NCI-H1436 (cell line): ENCODE measurements at places on chromosomes 2 and 18.

DNA sequence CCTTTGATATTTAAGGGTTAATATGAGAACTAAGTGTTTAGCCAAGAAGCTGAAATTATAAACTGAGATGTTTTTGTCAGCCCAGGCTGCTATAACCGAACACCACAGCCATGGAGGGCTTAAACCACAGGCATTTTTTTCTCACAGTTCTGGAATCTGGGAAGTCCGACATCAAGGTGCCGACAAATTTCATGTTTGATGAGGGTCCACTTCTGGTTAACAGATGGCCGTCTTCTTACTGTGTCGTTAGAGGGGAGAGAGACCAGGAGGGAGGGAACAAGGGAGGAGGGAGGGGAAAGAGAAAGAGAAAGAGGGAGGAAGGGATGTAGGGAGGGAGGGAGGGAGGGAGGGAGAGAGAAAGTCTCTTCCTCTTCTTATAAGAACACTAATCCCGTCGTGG is 6.5 kb upstream of the CNDP2 start:
- DNase-seq: no peak

- DNase-seq: no peak
Measured at GRCh38 chr18:25830787-25831186, 259.6 kb downstream of the SS18 start.

GRCh38 chr2:50402654-50402960 is 629.3 kb downstream of the NRXN1 start:
- no peak for DNase-seq

DNA sequence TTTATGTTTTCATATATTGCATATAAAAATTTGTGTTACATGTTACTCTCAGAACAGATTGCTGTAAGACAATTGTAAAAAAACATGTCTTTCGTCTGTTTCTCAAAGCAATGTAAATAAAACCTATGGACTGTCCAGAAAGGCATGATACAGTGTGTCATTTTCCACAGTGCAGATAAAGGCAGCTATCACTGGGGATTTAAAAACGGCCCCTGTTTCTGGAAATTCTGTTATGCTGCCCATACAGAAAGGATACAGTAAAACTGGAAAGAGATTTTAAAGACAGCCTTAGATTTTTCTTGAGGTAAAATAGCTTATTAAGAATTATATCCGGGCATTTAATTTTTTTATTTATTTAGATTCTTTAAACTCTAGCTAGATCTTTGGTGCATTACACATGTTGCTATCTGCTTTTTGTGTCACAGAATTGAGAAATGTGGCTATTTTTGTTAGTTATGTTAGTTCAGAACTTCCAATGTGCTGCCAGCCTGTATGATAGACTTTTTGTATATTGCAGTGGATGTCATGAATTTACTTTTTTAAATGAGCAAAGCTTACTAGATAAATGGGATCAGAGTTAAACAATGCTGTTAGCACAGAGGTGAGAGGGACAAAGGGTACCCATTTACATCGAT is 859 bp upstream of the INO80D start:
- no peak for DNase-seq

DNA sequence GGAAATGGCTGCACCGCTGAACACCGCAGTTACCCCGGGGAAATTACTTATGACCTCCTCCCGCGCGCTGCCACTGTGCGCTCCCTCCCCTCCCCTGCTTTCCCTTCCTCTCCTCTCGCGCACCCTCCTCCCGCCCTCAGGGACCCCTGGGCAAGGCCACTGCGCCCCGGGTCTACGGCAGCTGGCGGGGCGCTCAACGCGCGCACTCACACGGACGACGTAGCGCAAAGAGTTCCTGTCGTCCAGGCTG is 7.9 kb downstream of the ALPP start:
- no peak for DNase-seq

GRCh38 chr18:44973282-44973681 is 292.6 kb downstream of the SETBP1 start:
- DNase-seq: no peak

GRCh38 chr2:23624378-23624777 is 239.4 kb downstream of the KLHL29 start:
- DNase-seq: no peak

DNA sequence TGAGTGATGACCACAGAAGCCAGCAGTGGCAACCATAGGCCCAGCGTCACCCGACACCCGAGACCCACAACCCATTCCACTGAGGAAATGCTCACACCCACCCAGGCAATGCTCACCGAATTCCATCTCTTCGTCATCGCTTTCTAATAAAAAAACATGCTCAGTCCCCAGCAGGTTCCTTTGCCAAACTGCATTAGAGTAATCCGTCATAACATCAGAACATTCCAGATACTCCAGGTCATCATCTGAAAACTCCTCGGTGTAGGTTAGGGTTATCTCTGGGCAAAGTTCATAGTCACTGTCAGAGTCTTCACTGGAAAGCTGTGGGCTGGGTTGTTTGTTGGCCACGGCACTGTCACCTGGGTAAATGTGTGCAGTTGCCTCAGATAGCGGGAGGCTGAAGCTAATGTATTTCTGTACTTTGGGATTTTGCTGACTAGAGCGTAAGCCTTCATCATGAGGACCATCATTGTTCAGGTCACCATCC is 49.3 kb downstream of the ALPK2 start:
- no peak for DNase-seq

DNA sequence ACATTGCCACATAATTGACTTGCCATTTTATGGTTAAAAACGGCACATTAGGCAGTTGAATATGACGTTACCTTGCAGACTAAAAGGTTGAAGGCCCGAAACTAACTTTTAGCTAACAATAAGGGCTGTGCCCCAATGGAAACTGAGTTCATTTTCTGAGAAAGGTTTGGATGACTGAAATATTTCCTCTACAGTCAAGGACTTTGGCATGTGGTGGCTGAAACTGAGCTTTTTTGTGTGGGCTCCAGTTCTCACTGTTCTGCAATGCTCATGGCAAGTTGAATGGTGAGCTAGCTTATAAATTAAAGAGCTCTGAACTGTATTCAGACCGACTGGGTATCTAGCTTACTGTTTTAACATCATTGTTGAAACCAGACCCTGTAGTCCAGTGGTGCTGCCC is 23.8 kb upstream of the TXNDC2 start:
- no peak for DNase-seq

- DNase-seq: no peak
Measured at GRCh38 chr2:125169764-125170146, 1144.7 kb downstream of the CNTNAP5 start.

GRCh38 chr2:205763708-205764211 is 81.5 kb downstream of the NRP2 start:
- no peak for DNase-seq

DNA sequence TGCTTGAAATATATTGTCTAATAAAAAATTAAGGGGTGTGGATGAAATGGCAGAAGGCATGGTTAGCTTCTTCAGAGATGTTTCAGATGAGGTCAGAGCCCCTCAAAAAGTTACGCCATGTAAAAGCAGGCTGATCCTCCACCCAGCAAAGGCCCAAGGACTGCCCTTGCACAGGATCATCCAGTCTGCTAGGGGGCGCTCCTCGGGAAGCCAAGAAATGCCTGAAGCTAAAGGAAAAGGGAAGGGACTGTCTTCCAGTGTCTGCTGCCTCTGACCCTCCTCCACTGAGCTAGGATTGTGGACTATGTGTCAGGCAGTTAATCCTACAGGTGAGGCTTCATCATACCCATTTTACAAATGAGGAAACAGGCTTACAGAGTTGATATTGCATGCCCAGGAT is 33.8 kb upstream of the TEX51 start:
- DNase-seq: no peak

DNA sequence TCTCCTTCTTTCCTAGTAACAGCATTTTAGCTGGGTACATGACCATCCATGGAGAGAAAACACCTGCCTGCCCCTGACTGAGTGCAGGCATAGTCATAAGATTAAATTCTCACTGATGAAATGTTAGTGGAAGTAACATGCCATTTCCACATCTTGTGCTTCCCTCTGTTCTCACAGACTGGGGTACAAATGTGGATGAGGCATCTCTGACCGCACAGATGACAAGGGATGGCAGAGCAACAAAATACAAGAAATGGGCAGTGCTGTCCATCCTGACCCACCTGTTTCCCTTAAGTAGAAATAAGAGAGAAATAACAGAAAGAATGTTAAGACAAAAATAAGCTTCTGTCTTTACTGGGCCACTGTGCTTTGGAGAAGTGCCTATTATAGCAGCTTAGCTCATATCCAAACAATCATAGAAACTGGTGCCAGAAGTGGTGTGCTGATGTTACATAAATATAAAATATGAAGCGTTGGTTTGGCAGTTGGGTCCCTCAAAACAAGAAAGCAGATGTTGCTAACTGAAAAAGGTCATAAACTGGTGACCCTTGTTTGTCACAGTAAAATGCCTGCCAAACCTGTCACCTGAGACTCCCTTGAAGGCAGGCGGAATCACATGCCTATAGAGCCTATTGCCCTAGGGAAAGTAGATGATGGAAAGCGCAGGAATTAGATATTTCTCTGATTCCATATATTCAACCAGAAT is 72.4 kb upstream of the CCDC150 start:
- DNase-seq: no peak

GRCh38 chr2:151056870-151057269 is 204.8 kb downstream of the RBM43 start:
- DNase-seq: no peak

DNA sequence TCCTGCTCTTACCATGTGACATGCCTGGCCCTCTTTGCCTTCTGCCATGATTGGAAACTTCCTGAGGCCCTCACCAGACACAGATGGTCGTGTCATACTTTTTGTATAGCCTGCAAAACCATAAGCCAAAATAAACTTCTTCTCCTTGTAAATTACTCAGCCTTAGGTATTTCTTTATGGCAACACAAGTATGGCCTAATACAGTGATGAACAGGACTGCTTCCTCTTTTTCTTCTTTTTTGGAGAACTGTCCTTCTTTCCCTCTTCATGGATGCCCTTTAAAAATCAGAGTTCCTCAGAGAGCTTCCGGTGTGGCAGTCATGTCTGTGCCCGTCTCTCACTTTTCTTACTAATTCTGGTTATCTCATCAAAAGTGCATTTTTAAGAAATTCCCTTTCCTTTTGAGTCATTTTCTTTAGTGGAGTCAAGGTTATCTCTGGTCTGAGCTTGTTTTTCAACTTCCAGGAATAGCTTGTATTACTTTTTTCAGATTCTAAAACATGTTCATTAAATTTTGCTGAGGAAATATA is 9.2 kb upstream of the IL1A start:
- DNase-seq: no peak

- no peak for DNase-seq
Measured at GRCh38 chr2:67561457-67561965, 164.4 kb downstream of the ETAA1 start.

GRCh38 chr2:39379643-39380524 is 57.2 kb downstream of the MAP4K3 start:
- peak; percentile 34 for DNase-seq

GRCh38 chr2:232633413-232634205 is at the start of gene EFHD1:
Gene EFHD1 (plus strand): TSS chr2:232633604. CDS start chr2:232633705, 101 bp downstream.
- peak; percentile 26 for DNase-seq

GRCh38 chr18:13435586-13436333 is 217.2 kb downstream of the LDLRAD4 start:
- no peak for DNase-seq

- no peak for DNase-seq
Measured at GRCh38 chr2:106561356-106561755, 74.2 kb downstream of the CD8B2 start.

- DNase-seq: no peak
Measured at GRCh38 chr2:14638488-14638887, 6.0 kb downstream of the LRATD1 start.

DNA sequence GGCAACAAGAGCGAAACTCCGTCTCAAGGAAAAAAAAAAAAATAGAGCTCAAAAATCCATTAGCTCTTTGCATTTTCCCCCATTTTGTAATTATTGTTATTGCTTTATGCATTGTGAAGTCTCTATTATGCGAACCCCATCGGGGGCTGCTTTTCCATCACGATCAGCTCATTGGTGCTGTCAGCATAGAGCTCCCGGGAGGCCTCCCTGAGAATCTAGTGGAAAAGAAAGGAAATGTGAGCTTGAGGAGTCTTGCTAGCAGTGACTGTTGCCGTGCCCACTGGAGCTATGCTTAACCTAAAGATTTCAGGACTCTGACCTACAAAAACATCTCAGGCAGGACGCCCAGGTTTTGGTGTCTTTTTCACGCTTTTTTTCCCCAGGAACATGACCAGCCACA is 102.6 kb upstream of the NDUFV2 start:
- no peak for DNase-seq

GRCh38 chr18:39960550-39960949 is 1994.5 kb upstream of the PIK3C3 start:
- DNase-seq: no peak

DNA sequence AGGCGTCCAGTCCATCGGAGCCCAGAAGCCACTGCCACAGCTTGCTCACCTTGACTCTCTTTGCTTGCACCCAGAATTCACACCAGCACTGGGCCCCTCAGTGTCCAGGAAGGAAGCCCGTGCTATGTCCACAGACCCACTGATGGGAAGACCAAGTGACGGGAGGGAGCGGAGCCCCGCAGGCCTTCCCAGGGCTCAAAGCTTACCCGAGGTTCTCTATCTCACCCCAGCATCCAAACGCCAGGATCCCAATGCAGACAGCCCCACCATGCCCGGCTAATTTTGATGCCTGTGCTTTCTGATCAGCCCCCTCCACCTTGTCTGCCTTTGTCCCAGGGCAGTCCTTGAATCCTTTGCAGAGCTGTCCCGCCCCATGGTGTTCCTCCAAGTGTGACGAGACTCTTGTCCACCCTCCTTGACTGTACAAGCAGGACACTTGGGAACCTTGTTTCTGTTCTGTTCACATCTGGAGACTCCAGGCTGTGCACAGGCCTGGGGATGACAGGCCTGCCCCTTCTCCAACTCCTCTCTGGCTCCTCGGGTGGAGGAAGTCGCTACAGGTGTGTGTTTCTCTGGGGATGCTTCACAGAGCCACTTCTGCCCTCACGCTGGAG is 12.0 kb downstream of the NPPC start:
- DNase-seq: no peak

DNA sequence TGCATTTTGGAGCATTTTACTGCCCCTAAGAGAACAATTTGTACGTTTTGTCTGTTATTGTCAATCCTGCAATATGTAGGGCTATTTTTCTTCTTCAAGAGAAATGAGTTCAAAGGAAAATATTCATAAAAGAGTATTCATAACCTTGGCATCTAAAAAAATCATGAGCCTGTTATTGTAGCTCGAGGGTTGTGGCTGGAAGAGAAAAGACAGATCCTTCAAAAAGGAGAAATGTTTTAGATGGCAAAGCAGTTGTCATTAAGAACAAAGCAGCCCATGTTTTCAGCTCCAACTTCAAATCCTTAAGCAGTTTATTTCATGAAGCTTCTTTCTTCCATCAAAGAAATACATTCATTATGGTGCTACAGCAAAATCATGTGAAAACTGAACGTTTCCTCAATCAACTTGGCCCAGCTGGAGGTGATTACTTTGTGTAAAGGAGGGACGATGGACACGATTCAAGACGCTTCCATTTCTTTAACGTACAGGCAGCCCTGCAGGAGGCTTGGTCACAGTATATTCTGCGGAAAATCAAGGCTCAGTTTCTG is 31.4 kb downstream of the QPCT start:
- no peak for DNase-seq

GRCh38 chr18:47936952-47937351 is 6.5 kb upstream of the SMAD2 start:
- DNase-seq: no peak
